ENCODE measurements at places on chromosomes 3 and 15. TPM values are rescaled to one million over a fixed set of nuclear protein-coding genes. Genes with fewer than 3 reads are reported as not detected.

- no peak for DNase-seq
Measured at GRCh38 chr3:52350981-52351761, 35.1 kb downstream of the DNAH1 start.

GRCh38 chr15:45399381-45400212, 21.3 kb upstream of the GATM start:
- DNase-seq: no peak

DNA sequence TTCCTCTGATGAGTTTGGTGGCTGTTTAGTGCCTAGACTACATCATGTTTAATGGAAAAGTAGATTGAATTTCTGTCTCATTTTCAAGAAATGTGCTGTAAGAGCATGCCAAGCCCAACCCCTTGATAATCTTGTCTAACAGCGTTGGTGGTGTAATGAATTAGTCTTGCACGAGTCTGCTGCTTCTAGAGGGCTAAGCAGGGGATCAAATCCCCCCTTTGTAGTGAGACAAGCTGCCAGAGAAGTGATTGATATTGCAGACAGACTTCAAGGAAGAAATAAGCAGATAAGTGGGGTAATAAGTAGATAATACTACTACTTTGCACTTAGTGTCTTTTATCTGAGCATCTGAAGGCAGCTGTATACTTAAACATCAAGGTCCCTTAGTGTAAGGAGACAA, 141.4 kb downstream of the TP63 start:
- no peak for DNase-seq

GRCh38 chr3:109018828-109019227, 65.1 kb upstream of the GUCA1C start:
- DNase-seq: no peak

DNA sequence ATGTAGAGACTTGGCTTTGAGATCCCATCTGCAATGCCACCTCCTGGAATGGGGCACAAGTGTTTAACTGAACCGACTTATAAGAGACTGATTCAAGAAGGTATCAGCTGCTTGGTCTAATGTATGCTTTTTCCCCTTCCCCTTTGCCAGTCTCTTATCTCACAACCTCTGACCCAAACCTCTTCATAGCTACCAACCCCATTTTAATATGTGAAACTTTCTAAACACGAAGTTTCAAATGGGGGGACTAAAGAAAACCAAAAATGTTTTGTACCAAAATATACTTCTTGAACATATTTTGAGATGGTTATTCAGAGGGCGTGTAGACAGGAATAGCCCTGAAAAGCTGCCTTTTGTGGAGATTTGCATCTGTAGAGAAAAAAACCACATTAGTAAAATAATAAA, 73.1 kb downstream of the OXSM start:
- no peak for DNase-seq

DNA sequence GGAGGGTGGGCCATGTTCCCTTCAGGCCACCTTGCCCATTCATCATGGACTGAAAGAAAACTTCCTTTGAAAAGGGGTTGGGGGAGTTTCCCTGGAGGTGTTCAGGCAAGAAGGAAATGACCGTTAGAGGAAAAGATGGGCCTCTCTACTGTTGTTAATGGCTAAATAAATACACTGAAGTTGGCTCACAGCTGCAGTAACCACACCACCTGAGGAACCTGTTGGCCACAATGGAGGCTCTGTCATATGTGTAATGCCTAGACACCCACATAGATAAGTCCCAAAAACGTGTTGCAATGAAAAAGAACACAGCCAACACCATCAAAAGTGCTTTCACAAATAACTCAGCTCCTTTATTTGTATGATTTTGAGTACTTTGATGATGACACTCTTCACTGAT, 38.2 kb upstream of the FAM3D start:
- no peak for DNase-seq

- DNase-seq: no peak
Measured at GRCh38 chr3:6189384-6189783, 671.5 kb upstream of the GRM7 start.

GRCh38 chr3:68919000-68919399, 13.3 kb downstream of the TAFA4 start:
- no peak for DNase-seq

DNA sequence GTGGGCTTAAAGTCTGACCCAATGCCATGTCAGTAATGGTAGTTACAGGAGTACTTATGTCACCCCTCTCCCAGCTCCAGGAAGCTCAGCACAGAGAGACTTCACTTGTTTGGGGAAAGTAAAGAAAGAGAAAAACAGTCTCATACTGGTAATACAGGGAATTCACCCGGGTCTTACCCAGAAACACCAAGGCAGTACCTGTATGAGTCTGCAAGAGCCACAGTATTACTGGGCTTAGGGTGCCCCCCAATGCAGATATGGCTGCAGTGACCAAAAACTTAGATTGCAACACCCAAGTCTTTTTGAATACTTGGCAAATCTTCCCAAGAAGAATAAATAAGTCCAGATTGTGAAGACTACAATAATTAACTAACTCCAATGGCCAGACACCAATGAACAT, 622.1 kb downstream of the IGSF11 start:
- no peak for DNase-seq

- no peak for DNase-seq
Measured at GRCh38 chr3:58576716-58577115, 475 bp downstream of the FAM107A start.

The RPP25 gene
- total RNA-seq: 10.1 TPM

The EFCAB12 gene
- total RNA-seq: 0.32 TPM

The SKOR1 gene
- not detected for total RNA-seq

The SLC27A2 gene
- total RNA-seq: 38.3 TPM

The SYNPR gene
- not detected for total RNA-seq

Data from transverse colon (tissue), 4 donors.